Left renal cortex interstitium (tissue), 4 donors: ENCODE measurements at places on chromosomes 16 and 17.

DNA sequence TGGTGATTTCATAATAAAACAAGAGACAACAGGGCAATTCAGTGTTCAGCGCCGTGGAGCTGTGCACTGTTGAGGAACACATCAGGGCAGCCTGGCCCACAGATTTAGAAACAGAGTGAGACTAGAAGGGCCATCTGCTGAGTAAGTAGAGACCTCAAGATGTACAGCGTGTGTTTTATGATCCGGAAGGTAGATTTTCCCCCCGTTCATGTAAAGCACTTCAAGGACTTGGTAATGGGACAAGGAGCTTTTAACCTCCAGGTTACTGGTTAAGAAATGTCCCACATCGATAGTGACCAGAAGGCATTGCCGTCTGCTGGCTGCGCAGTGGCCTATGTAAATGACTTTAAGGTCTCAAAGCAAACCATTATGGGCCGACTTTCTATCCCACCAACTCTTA lies 1057.7 kb upstream of the EEF2KMT start:
- no peak for DNase-seq

DNA sequence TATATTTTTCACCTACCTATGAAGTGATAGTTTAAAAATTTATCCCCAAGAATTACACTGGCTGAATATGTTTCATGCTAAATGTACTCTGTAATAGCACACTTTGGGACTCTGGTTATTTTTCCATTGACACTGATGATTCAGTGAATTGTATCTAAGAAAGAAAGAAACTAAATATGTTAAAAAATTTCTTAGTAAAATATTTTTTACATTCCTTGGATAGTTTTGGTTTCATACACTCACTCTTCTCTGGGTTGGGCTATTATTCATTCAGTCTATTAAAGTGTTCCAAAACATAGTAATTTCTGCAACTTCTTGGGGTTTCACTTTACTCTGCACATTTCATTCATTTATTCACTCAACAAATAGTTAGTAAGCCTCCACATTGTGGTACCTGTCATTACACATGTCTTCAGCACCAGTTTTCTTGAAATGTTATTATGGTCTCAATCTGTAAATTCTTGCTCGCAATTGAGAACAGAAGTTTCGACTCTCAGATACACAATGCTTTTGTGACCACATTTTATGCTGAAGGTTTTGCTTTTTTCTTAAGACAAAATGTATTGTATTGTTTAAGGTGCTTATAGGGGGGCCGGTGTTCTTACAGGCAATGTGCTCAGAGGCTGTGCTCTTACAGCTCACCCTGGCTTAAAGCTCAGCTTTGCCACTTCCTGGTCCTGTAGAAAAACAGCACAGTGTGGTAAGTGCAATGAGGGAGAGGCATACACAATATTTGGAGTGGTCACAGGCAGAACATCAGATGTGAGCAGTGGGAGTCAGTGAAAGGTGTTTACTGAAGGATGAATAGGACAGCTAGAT lies 17.4 kb downstream of the CNTNAP4 start:
- no peak for DNase-seq

GRCh38 chr17:48490451-48490892 lies 40.3 kb downstream of the HOXB1 start:
- no peak for DNase-seq

DNA sequence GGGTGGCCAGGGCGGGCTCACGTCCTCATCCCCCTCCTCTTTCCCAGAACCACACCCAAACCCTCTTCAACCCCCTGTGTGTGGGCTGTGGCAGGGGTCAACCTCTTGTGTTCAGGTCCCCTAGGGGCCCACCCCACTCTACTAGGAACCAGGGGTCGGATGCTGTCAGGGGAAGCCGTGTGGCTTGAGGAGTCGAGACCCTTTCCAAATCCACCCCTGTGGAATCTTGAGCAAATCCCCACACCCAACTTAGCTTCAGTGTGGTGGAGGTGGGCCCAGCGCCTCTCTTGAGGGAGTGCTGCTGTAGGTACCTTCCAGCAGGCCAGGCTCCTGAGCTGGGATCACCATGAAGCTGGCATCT lies 121.5 kb downstream of the MRM1 start:
- DNase-seq, result no peak

DNA sequence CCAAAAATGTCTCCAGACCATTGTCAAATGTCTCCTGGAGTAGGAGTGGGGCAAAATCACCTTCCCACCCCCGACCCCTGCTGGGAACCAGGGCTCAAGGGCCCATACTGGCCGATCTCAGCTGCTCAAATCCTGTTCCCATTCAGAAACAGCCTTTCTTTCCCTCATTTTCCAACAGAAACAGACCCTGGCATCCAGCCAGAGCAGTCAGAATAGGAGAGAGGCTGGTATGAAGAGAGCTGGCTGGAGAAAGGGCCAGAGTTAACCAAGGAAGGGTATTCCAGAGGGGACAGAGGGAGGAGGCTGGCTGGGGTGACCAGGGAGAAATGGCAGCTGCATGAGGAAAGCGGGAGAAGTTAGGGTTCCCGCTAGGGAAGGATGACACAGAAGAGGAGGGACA lies 199.1 kb downstream of the XYLT1 start:
- no peak for DNase-seq

- no peak for DNase-seq
These were observed 10.9 kb downstream of the KIFC3 start for GRCh38 chr16:57791195-57791892.

DNA sequence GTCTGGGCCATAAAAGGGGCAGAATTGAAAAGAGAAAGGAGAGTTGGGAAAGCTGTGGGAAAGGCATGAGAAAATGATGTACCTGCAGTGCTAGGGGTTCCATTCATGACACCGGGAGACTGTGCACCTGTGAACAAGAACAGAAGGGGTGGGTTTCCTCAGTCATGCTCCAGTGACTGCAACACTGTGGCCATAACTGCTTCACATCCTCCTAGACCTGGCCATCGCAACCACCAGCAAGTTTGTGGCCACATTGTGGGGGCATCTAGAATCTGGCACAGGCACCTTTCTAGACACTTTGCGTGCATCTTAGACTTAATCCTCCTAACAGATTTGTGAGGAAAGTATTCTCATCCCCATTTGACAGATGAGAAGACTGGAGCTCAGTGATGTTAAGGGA lies 12.7 kb downstream of the GP2 start:
- DNase-seq, result no peak

- DNase-seq, result peak; percentile 40
These were observed 38.9 kb downstream of the LMF1 start for GRCh38 chr16:931626-932500.

DNA sequence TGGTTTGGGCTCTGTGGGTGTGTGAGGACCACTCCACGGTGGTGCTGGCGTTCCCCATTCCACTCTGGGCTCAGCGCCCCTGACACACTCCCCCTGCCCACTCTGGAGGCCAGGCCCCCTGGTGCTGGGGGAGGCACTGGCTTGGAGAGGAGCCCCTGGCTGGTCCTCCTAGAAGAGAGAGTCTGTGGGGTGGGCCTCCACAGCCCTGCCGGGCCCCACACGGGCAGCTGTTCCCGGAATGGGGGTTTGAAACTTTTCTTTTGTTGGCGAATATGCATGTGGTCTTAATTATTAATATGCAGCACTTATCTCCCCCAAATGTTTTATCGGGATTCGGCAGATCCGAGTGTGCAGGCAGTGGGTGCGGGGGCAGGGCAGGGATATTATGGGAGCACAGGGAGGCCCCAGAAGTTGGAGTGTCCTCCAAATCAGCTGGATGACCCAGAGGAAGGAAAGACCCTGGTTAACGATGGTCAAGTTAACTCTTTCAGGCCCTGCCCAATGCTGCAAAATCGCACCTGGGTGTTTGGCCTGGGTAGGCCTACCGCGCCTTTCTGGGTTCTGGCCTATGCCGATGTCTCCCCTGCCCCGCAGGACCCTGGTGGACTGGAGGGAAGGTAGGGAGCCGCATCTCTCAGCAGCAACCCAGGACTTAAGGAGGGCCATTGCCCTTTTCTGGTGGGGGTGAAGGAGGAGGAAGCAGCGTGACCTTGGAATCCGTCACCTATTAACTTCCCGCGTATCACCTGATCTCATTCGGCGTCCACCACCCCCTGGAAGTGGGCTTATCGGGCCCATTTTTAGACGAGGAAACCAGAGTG lies 36.0 kb downstream of the TMEM235 start:
- DNase-seq, result no peak

GRCh38 chr17:48002266-48002915 lies 31.5 kb downstream of the CDK5RAP3 start:
- no peak for DNase-seq

DNA sequence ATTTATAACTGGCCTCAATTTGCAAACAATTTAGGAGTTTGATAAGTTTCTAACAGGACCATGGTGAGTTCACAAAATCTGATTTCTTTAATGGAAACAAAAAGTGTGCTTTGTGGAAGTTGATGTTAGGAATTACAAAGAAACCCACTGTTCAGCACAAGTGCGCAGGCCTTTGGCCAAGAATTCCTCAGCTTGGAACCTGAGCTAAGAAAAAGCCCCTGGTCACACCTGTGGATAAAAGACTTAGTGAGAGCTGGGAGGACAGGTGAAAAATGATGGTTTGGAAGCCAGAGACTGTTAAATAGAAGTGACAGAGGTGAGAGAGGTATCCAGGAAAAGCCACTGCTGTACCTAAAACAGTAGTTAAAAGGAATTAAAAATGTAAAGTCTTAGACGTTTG lies 64.7 kb downstream of the PRKCA start:
- DNase-seq, result no peak

DNA sequence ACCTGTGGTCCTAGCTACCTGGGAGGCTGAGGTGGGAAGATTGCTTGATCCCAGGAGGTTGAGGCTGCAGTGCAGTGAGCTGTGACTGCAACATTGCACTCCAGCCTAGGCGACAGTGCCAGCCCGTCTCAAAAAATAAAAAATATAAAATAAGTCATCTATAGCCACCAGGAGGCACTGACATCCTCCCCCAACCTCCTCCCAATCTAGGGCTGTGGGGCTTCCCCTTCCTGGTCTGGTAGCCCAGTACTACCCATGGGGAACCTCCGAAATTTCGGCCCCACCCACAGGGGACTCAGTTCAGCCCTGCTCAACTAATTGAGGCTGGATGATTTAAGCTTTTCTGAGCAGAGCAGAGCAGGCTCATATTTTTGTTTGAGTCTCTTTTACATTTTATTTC lies 3.2 kb downstream of the ZSCAN10 start:
- DNase-seq, result no peak

- no peak for DNase-seq
These were observed 92.0 kb downstream of the ABCA8 start for GRCh38 chr17:68863091-68863652.

- no peak for DNase-seq
These were observed 9.6 kb upstream of the P2RX1 start for GRCh38 chr17:3925684-3926485.

GRCh38 chr16:55478827-55479429 lies at the start of gene MMP2:
MMP2 (plus strand) TSS chr16:55479198; CDS start chr16:55479480, 282 bp downstream.
- DNase-seq, result no peak

- no peak for DNase-seq
These were observed 6.5 kb downstream of the PIGQ start for GRCh38 chr16:576197-576822.

- no peak for DNase-seq
These were observed 62.7 kb upstream of the ADORA2B start for GRCh38 chr17:15882058-15882720.

DNA sequence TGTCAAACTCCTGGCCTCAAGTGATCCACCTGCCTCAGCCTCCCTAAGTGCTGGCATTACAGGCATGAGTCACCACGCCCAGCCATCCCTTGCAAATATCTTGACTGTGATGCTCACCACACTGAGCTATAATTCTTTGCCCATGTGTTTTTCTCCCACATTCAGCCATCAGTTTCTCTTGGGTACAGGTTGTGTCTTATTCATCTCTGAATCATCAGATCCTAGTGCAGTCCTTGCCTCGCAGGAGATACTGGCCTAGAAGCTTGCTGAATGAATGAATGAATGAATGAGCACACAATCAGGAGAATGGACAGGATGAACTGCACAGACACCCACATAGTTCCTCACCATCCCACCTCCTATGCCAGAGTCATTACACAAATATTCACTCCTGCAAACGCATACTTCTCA lies 24.4 kb upstream of the ETV4 start:
- no peak for DNase-seq

DNA sequence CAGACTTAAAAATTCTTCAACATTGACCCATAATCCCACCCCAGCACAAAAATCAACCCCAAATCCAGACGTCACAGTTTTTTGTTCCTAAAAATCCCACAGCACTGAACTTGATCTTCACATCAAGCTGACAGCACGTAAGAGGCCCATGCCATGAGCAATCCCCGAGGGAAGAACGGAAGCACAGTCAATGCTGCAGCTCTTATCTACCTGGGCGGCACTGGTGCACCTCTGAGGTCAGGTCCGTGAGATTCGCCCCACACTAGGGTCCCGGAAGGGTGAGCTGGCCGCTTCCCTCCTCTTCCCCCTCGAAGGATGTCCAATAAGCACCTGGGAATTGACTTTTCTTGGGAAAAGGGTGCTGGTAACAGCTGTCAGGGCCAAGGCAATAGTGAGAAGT lies 11.3 kb upstream of the ITGAE start:
- no peak for DNase-seq

DNA sequence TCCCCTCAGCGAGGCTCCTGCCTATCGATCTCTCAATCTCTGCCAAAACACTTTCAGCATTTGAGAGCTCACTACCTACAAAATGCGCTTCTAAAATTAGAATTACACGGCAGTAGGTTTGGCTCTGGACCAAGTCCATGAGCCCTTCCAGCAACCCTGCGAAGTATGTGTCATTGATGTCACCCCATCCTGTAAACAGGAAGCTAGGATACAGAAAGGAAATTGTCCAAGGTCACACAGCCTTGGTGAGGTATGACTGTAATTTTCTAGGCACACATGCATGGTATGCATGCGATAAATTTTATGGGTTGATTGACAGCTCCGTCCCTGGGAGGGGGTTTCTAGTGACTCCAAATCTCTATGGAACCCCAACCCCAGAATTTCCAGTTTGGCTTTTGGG lies 330.3 kb upstream of the CDH5 start:
- DNase-seq, result no peak

GRCh38 chr17:66682283-66682682 lies 152.6 kb upstream of the CACNG5 start:
- DNase-seq, result no peak

GRCh38 chr17:74524653-74525464 lies 6.4 kb downstream of the CD300LB start:
- no peak for DNase-seq

- no peak for DNase-seq
These were observed 603.7 kb downstream of the MAF start for GRCh38 chr16:78996790-78997189.

- DNase-seq, result no peak
These were observed 126.7 kb downstream of the IRF8 start for GRCh38 chr16:86025706-86026105.

- no peak for DNase-seq
These were observed 44.1 kb downstream of the MIS12 start for GRCh38 chr17:5530265-5531084.

DNA sequence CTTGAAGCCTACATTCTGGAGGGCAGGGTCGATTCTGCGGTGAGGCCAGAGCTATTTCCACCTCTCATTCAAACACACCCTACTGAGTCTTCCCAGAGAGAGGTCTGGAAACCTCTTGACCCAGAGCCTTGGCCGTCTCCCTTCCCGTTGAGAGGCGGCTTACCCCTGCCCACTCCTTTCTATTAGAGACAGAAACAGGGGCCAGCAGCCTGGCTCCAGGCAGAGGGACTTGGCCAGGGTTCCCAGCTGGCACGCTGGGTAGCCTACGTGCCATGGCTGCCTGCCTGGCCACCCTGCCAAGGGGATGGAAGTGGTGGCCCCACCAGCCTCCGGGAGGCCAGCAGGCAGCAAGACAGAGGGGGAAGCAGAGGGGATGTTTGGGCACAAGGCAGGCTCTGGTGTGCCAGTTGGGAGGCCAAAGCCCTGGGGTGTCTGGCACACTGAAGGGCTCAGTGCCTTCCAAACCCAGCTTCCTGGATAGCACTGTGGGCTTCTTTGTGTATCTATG lies 6.0 kb downstream of the STAC2 start:
- DNase-seq, result no peak
